ENCODE measurements at places on chromosomes 13 and 19.

GRCh38 chr19:49328741-49329140 lies 3.8 kb upstream of the SLC6A16 start:
- DNase-seq = no peak

- DNase-seq = no peak
These were observed 22.6 kb downstream of the POLR1D start for GRCh38 chr13:27644302-27644701.

DNA sequence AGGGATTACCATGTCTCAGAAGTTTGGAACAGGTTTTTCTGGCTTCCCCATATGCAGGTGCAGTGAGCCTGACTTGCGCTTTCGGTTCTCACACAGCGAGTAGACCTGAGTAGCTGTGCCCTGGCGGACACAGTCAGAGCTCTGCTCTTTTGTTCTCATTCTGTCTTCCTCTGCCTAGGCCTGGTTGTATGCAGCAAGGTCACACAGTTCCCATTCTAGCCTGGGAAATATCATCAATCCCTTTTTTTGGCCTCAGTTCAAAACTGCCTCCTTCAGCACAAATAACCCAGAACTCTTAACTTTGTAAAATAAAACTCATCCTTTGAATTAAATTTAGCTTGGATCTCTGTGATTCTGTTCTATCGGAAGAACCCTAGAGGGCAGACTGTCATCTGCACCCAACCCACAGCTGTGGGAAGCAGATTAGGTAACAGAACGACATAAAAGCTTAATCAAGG lies 10.2 kb downstream of the OXGR1 start:
- no peak for DNase-seq

DNA sequence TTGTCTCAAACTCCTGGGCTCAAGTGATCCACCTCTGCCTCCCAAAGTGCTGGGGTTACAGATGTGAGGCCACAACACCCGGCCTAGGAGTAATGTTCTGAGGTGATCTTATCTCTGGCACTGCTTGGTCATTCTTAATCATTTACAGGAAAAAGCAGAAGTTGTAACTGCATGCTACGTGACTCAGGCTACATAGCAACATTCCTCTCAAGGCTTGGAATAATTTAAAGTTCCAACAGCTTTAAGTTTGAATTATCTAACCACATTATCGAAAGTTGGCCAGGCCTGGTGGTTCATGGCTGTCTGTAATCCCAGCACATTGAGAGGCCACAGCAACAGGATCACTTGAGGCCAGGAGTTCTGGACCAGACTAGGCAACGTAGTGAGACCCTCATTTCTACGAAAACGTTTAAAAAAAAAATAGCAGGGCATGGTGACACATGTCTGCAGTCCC lies 3.9 kb upstream of the B9D2 start:
- no peak for DNase-seq

DNA sequence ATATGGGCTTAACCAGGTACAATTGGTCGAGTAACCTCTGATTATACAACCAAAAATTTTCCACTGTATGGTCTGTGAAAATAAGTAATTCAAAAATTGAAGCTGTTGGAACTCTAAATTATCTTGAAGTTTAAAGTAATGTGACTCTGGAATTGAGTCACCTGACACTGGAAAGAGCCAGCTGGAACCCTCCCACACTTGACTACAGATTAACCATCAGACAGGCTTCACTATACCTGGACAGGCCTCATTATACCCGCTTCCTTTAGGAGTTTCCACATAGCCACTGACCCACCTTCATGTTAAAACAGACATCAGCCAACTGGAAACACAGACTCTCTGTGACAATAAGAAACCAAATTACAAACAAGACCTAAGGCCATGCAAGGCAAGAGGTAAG lies 1.3 kb downstream of the ZNF433 start:
- DNase-seq = no peak

Data from HEK293T (cell line).